ENCODE measurements at places on chromosomes 16 and 17. TPM values are rescaled to one million over a fixed set of nuclear protein-coding genes. Genes with fewer than 3 reads are reported as not detected.

The GALK1 gene
- 53.0 TPM for total RNA-seq

The KIF18B gene
- total RNA-seq = 66.7 TPM

The ZFHX3 gene
- total RNA-seq = 1.6 TPM

The KRTAP2-2 gene
- total RNA-seq = not detected

The TLCD3B gene
- 3.9 TPM for total RNA-seq

The CSH2 gene
- not detected for total RNA-seq

Measured in activated naive CD8-positive, alpha-beta T cell treated with anti-CD3 and anti-CD28 coated beads, Interleukin-2, amount 10 ng/mL, durations not matched to agents 7 days and 5 days (primary cell).